Stimulated activated CD4-positive, alpha-beta T cell treated with anti-CD3 and anti-CD28 coated beads, TNF-alpha, amount 100 ng/mL, for 48 hours (primary cell): ENCODE measurements at places on chromosomes 7 and 10.

GRCh38 chr7:158167373-158167772 lies 420.2 kb downstream of the PTPRN2 start:
- no peak for DNase-seq

DNA sequence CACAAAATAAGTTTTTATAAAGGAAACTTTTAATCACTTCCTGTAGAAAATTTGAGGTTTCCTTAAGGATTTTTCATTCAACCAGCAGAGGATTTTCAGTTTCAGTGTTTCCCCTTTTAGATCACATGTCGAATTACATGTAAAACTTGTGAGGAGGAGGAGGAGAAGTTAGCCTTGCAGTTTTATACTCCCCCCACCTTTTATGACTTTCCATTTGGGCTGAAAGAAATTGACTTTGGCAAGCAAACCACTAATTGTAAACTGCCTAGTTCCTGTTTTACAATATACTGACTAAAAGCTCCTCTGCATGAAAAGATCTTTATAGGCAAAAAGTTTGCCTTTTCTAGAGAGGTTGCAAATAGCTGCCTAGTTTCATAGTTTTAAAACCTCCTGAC lies 3.0 kb downstream of the BAMBI start:
- no peak for DNase-seq

DNA sequence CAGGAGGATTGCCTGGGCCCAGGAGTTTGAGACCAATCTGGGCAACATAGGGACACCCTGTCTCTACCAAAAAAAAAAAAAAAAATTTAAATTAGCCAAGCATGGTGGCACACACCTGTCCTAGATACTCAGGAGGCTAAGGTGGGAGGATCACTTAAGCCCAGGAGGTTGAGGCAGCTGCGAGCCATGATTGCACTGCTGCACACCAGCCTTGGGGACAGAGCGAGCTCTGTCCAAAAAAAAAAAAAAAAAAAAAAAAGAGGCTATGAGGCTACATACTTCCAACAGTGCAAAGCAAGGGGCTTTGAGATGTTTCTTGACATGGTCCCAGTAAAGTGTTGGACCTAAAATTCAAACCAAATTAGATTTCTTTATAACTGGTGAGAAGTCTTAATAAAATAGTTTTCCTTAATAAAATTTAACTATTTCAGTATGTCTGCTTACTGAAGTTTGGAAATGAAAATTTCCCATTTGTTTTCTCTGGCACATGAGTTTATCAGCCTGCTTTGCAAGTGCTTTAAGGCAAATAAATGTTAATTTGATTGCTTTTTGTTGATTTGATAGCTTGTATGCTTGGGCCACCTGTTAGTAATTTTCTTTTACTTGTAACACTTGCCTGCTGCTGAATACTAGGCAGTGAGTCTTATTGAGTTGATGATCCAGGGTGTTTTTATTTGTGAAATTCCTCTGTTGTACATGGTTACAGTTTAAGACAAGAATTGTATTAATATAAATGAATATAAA lies 16.1 kb downstream of the CALU start:
- no peak for DNase-seq

DNA sequence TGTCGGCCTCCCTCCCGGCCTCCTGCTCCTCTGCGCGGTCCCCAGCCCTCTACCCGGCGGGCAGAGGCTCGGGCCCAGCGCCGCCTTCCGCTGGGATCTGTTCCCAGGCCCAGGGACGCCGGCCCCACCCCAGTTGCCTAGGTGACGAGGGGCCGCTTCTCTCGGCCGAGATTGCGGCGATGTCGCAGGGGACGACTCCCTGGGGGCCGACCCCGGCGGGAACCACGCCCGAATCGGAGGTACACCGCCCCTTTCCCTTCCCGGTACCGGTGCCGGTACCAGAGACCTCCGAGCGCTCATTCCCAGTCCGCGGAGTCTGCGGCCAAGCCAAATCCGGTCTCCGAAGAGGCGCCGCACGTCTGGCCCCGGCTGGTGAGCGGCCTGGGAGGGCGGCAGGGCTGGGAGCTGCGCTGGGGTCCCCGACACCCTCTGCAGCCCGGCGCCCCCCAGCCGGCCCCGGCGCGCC lies at the start of gene CABCOCO1:
TSS of gene CABCOCO1 (plus strand) at position 136 of the 466 bp plus-strand sequence. CDS start at position 180, 44 bp downstream.
- no peak for DNase-seq

GRCh38 chr10:98577578-98577977 lies 130.8 kb upstream of the HPS1 start:
- no peak for DNase-seq

- DNase-seq: no peak
These were observed 51.3 kb downstream of the PFKP start for GRCh38 chr10:3118641-3119091.

GRCh38 chr10:23065181-23065948 lies 30.0 kb upstream of the MSRB2 start:
- DNase-seq: no peak

DNA sequence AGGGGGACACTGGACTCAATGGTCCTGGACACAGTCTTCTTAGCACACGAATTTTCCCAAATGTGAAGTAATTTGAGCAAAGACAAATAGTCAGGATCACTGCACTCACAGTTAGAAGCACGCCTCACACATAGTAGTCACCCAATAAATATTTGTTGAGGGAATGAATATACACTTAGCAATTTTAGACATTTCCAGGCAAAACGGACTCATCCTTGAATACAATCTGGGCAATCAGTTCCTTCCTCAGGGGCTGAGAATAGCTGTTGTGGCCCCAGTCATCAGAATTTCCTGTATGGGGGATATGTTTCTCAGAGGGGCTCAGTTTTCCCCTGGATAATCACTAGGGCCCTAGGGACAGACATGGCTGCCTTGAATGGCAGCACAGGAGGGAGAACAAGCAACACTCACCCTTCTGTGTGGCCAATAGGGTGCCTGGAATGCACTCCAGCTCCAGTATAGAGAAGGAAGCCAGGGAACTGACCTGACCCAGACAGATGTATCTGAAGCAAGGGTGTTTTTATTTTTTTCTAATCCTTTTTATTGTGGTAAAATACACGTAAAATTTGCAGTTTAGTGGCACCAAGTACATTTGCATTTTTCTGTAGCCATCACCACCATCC lies 282.7 kb upstream of the ZNF32 start:
- DNase-seq: no peak

- no peak for DNase-seq
These were observed 1190.6 kb downstream of the SORCS1 start for GRCh38 chr10:105973902-105974301.

GRCh38 chr10:69068549-69068948 lies 19.4 kb upstream of the SRGN start:
- DNase-seq: no peak

GRCh38 chr10:125060826-125061556 lies 99.4 kb downstream of the CTBP2 start:
- peak; percentile 14 for DNase-seq

DNA sequence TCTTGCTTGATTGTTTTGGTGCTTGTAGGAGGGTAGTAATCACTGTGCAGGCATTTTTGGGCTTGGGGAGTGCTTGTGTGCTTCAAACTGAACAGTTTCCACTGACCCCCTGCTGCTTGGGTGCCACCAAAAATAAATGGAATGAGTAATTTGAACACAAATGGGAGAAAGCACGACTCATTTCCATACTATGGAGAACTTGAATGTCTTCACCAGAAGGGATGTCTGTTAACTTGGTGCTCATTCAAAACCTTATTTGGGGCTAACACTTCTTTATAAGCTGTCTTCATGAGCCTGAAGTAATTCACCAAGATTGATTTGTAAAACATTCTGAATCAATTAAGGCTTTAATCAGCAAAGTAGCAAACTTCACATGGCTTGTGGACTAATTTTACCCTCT lies 560.3 kb downstream of the SDK1 start:
- DNase-seq: no peak

- DNase-seq: no peak
These were observed 19.8 kb downstream of the DNAJB12 start for GRCh38 chr10:72334825-72335393.

DNA sequence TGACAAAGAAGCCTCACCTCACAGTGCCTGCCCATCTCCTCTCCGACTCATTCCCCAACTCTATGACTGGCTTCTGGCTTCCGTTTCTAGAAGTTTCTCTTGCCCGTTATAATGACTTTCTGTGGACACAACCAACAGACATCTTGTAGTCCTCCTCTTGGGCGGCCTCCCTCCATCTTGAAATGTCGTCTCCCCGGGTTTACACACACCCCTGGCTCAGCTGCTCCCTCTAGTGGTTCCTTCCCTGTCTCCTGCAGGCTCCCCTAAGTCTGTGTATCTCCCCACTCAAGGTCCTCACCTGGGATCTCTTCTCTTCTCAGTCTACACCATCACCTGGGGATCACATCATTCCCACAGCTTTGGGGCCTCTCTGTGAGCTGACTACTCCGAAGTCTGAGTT lies 123.4 kb upstream of the NEBL start:
- DNase-seq: no peak

DNA sequence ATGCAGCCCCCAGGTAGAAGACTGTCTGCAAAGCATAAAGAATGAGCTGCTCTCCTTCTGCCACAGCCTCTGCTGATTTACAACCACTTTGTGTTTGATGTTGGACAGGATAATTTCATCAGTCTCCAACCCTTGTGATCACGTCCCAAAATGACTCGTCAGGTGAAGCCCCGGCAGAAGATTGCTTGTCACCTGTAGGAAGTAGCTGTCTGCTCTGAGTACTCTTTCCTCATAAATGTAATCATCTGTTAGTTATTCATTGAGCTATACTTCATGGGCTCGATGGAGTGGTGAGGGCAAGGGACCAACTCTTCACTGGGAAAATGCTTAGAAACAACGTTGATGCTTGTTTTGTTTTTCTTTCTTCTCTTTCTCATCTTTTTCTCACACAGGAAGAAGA lies 290.9 kb upstream of the SP8 start:
- no peak for DNase-seq

GRCh38 chr7:36473454-36474282 lies 84.0 kb downstream of the ANLN start:
- peak; percentile 25 for DNase-seq

- no peak for DNase-seq
These were observed 65.4 kb upstream of the LRRTM3 start for GRCh38 chr10:66860376-66860945.

DNA sequence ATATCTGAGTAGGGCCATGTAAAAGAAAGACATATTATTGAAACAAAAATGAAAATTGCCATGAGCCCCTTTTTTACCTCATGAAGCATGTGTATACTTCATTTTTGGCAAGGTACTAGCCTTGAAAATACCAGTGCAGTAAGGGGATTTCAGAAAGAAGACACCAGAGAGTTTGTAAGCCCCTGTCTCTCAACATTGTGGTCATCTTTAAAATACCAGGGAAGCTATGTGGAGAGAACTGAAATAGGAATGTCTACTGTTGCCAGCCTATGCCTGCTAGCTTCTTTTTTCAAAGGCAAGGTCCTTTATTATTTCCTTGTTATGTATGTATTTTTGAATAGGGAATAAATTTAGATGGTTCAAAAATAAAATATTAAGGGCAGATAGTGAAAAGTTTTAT lies 57.8 kb downstream of the CASD1 start:
- no peak for DNase-seq

GRCh38 chr10:63384001-63384400 lies 81.8 kb downstream of the JMJD1C start:
- DNase-seq: no peak

DNA sequence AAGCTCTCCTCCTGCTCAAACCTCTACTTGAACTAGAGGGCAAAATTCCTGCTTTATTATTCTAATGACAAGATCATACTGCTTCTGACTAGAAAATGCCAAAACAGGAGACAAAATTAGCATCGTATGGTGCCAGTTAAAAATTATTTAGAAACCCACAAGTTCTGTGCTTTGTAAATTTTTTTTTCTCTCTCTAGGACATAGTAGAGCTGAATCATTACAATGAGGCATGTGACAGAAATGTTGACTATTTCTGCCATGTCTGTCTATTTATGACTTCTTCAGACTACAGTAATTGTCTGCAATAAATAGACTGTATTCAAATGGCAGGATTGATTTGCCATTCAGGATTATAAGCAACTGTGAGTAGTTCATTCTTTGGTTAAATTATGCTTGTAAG lies 335.8 kb downstream of the PRPF18 start:
- no peak for DNase-seq

DNA sequence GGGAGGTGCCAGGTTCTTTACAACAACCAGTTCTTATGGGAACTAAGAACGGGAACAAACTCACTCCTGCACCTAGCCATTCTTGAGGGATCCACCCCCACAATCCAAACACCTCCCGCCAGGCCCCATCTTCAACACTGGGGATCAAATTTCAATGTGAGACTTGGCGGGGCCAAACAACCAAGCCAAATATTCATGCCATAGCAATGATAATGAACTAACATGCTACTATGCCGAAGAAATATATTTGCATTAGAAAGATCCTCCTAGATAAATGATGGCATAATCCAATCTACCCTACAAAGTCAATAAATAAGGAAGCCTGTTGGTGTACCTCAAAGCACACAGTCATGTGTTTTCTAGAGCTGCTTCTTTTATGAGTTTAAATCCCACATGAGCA lies 57.6 kb downstream of the CCDC71L start:
- no peak for DNase-seq

GRCh38 chr7:27130540-27131389 lies at the start of gene HOXA4:
Gene HOXA4 (minus strand): TSS chr7:27130757. CDS start chr7:27130733, 24 bp downstream.
- DNase-seq: peak; percentile 64

GRCh38 chr10:51364674-51365073 lies 290.4 kb downstream of the PRKG1 start:
- no peak for DNase-seq
